ENCODE measurements at places on chromosomes 1 and 21. TPM values are rescaled to one million over a fixed set of nuclear protein-coding genes. Genes with fewer than 3 reads are reported as not detected.

- H3K4me3 ChIP-seq: no peak overlapping the region
- no peaks in the 10 kb centered on the region for H3K36me3 ChIP-seq
- no peak for DNase-seq
- H3K4me1 ChIP-seq: no peaks in the 10 kb centered on the region
These were observed 120.1 kb downstream of the BACH1 start for GRCh38 chr21:29418813-29419212.

DNA sequence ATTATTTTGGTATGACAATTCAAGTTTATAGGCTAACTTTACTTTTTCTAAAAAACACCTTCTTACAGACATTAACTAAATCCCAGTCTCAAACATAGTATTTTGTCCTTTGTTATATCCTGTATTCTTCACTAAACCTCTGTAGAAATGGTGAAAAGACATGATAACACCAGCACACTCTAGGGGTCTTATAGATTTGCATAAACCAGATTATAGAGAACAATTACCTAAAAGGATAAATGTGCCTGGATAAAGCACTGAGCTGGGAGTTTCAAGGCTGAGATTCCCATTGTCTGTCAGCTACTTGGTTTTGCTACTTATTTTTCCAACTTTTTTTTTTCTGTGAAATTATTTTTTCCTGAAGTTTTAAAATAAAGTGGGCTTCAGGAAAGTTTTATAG is 1288.6 kb upstream of the TMPRSS15 start:
- no peaks in the 10 kb centered on the region for H3K36me3 ChIP-seq
- H3K4me1 ChIP-seq: no peaks in the 10 kb centered on the region
- no peak for DNase-seq
- H3K27ac ChIP-seq: no peak overlapping the region
- H3K27me3 ChIP-seq: no peaks in the 10 kb centered on the region

DNA sequence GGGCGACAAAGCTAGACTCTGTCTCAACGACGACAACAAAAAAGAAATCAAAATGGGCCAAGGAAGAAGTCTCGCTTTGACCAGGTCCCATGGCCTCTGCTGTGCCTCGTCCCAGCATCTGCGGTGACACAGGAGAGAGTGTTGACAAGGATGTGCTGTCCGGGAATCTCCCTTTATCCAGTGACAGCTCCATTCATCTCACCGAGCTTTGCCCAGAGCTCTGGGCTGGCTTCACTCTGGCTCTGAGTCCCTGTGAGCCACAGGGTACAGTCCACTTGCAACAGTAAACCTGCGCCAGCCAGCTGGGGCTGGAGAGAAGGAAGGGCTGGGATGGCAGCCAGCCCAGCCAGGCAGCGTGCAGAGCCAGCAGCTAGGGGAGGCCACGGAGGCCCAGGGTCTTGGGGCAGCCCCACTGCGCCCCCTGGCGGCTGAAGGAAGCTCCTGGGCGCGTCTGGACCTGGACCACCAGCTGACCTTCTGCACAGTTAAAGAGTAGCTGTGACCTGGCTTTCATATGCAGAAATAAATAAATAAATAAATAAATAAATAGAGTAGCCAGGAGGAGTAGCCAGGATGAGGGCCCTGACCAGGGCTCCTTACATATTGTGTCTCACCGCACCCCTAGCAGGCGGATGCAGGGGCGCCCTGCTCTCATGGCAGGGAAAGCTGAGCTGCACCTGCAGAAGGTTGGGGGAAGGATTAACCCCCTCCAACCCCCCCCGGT is 29.7 kb downstream of the ENO1 start:
- peaks cover 3% of the 10 kb centered on the region for H3K4me1 ChIP-seq
- DNase-seq: peak; percentile 89
- no peaks in the 10 kb centered on the region for H3K36me3 ChIP-seq
- no peaks in the 10 kb centered on the region for H3K27me3 ChIP-seq

The DMBX1 gene
- polyA plus RNA-seq: not detected

GRCh38 chr1:52142220-52143183 is 613 bp downstream of the ZFYVE9 start:
- peak overlapping the region; percentile 42 for H3K4me3 ChIP-seq
- H3K27me3 ChIP-seq: no peaks in the 10 kb centered on the region
- peak; percentile 41 for DNase-seq

DNA sequence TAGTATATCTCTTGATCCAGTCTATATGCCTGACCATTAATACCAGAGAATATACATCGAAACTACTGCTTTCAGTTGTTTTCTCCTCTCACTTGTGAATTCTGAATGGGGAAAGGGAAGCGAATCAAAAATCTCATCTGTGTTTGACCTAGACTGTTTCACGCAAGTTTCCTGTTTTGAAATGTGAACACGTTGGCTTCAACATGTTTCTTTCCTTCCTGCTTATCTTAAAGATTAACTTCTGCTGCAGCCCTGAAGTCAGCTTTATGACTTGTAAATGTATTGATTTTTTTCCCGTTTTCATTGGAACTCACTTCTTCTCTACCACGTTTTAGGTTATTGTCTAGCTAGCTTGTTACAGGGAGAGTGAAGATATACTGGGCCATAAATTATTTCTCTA is 49.9 kb downstream of the SNX27 start:
- H3K27me3 ChIP-seq: no peaks in the 10 kb centered on the region
- no peak for DNase-seq
- peaks cover 82% of the 10 kb centered on the region for H3K36me3 ChIP-seq
- peaks cover 20% of the 10 kb centered on the region for H3K4me1 ChIP-seq
- no peak overlapping the region for H3K4me3 ChIP-seq
- no peak overlapping the region for H3K27ac ChIP-seq

The ZBTB21 gene
- polyA plus RNA-seq: 1.9 TPM

DNA sequence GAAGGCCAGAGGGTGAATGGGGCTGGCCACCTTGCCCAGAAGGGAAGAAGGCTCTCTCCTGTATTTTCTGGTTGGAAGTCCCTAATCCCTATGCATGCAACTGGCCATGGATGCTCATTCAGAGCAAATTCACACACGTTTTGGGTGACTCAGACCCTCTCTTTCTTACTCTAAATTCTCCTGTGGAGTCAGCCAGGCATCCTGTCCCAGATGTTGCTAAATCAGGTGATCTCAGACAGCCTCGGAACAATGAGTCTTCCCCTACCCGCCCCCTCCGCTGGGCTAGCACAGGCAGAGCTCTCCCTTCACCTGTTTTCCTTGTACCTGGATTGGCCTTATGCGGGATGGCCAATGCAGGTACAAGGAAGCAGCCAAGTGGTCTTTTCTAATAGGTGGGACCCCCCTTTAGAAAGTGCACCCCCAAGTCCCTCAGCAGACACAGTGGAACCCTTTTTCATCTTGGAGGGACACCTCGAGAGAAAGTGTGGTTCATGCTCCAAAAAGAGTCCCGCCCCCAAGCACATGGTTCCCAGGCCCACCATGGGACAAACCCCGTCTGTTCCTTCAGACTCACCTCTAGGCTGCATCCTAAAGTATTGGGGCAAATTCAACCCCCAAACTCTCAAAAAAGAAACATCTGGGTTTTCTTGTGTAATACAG is 8.6 kb downstream of the S100A6 start:
- no peaks in the 10 kb centered on the region for H3K27me3 ChIP-seq
- no peaks in the 10 kb centered on the region for H3K36me3 ChIP-seq
- no peaks in the 10 kb centered on the region for H3K4me1 ChIP-seq
- H3K27ac ChIP-seq: no peak overlapping the region
- no peak for DNase-seq

The EFNA3 gene
- 1.8 TPM for polyA plus RNA-seq

DNA sequence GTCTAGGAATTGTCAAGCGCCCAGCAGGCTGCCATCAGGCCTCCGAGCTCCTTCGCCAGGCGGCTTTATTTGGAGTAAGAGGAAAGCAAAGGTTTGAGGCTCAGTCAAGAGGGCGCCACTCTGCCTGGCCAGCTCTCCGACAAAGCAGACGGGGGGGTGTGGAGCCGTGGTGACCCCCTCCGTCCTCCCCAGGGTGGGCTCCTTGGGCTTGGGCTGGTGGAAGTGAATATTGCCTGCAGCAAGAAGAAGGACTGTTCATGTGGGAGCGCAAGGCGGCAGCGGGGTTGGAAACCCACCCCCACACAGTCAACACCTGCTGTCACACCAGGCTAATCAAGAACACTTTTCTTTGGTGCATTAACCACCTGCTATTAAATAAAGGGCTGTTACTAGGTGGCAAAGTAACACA is 14.6 kb downstream of the EPHX1 start:
- peaks cover 51% of the 10 kb centered on the region for H3K4me1 ChIP-seq
- H3K27me3 ChIP-seq: no peaks in the 10 kb centered on the region

DNA sequence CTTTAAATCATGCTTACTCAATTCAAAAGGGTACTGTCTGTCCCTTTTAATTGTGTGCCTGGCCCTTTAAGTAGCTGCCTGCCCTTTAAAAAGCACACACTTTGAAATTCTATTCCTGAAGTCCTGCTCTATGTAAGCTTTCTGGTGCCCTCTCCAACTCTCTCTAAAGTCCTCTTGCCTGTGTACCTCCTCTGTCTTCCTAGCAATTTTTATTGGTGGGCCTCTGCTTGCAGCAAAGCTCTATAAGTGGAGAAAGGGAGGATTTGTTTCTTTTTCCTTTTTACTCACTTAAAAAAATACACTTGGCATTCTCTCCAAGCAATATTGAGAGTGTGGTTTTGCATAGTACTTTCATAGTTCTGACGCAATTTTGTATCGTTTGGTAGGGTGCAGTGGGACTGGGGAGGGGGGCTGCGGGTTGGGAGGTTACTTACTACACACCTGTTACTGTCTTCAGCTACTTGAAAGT is 135.4 kb downstream of the LMO4 start:
- no peak for DNase-seq
- H3K27me3 ChIP-seq: no peaks in the 10 kb centered on the region
- no peak overlapping the region for H3K27ac ChIP-seq
- no peaks in the 10 kb centered on the region for H3K4me1 ChIP-seq

The C1orf35 gene
- polyA plus RNA-seq: 15.7 TPM

The AMPD1 gene
- polyA plus RNA-seq: not detected

The SYNC gene
- polyA plus RNA-seq: 2.7 TPM

DNA sequence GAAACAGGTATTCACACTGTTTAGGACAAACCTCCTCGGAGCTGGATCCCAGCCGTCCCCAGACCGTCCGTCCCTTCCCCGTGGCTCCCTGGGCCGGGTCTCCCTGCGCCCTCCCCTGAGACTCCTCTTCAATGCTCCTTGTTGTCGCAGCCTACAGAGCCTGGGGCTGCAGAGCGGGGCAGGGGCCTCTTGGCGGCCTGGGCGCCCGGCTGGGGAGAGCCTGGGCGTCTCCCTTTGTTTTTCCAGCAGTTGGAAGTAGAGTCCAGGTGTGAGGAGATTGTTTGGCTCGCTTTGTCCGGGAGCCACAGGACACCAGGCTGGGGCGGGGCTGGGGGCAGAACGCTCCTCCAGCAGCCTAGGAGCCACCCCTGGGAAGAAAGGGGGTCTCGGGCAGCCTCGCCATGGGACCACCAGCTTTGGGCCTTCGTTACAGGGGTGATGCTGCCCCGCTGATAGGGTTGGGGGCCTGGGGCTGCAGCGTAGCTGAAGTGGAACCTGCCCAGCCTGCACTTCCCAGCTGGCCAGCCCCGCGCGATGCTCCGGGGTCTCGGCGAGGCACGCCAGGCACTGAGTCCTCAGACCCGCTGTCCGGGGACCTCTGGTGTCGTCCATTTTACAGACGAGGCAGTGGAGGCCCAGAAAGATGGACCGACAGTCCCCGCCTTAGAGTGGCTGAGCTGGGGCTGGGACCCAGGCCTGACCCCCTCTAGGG is 66.9 kb downstream of the PRDM16 start:
- no peak overlapping the region for H3K4me3 ChIP-seq
- H3K27me3 ChIP-seq: peaks cover 30% of the 10 kb centered on the region
- no peaks in the 10 kb centered on the region for H3K36me3 ChIP-seq
- H3K4me1 ChIP-seq: peaks cover 59% of the 10 kb centered on the region
- H3K27ac ChIP-seq: no peak overlapping the region

The PLPPR4 gene
- polyA plus RNA-seq: 0.22 TPM

The C4BPA gene
- polyA plus RNA-seq: not detected

DNA sequence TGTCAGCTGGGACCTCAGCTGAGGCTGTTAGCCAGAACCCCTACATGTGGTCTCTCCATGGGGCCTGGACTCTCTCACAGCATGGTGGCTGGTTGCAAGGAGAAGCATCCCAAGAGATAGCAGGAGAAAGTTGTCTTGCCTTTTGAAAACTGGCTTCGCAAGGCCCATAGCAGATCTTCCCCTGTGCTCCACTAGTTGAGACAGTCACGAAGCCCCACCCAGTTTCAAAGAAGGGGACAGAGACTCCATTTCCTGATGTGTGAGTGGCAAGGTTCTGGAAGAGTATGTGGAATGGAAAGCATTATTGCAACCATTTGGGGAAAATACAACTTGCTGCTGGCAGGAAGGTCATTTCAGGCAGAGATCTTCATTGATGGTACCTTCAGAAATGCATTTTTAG is 7.5 kb upstream of the CSRP1 start:
- no peak overlapping the region for H3K4me3 ChIP-seq
- H3K36me3 ChIP-seq: no peaks in the 10 kb centered on the region
- peaks cover 30% of the 10 kb centered on the region for H3K4me1 ChIP-seq
- H3K27ac ChIP-seq: no peak overlapping the region

The GPR37L1 gene
- polyA plus RNA-seq: not detected

The SEMA4A gene
- 2.0 TPM for polyA plus RNA-seq

DNA sequence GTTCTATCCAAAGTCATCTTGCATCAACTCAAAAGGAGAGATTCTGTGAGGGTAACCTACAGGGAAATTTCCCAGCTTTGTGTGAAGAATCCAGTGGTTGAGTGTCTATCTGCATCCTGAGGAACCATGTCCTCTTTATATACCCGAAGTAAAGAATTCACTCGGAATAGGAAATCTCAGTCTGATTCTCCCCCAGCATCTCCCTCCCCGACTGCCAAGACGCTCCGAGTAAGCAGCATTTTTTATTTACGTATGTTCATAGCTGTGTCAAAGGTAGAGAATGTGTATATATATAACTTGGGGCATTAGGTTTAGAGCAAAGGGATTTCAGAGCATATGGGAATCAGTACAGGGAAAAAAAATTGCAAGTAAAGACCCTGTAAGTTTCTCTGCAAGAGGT is 170.2 kb downstream of the SYT2 start:
- H3K4me1 ChIP-seq: peaks cover 25% of the 10 kb centered on the region
- H3K36me3 ChIP-seq: no peaks in the 10 kb centered on the region
- peak overlapping the region; percentile 54 for H3K27ac ChIP-seq
- no peak for DNase-seq

DNA sequence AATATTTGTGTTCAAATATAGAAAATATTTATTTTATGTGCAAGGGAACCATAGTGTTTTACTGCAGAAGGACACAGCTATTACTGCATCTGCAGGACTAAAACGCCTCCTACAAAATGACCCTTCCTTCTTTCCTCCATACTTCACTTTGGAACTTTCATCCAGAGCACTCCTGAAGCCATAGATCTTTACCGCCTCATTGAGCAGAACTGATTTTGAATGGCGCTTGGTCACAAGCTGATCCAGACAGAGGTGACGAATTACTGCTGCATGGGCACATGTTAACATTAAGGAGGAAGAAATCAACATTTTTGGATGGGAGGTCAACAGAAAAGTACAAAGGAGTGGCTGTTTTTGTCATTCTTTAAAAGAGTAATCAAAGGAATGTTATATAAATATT is 931.6 kb downstream of the NCAM2 start:
- DNase-seq: no peak
- H3K27me3 ChIP-seq: no peaks in the 10 kb centered on the region
- no peaks in the 10 kb centered on the region for H3K36me3 ChIP-seq
- no peak overlapping the region for H3K4me3 ChIP-seq
- no peaks in the 10 kb centered on the region for H3K4me1 ChIP-seq

All from heart right ventricle (tissue), 16 donors.